ENCODE measurements at places on chromosomes 1 and 21. TPM values are rescaled to one million over a fixed set of nuclear protein-coding genes. Genes with fewer than 3 reads are reported as not detected.

GRCh38 chr1:171432473-171432872 is 52.9 kb upstream of the PRRC2C start:
- no peak for DNase-seq

DNA sequence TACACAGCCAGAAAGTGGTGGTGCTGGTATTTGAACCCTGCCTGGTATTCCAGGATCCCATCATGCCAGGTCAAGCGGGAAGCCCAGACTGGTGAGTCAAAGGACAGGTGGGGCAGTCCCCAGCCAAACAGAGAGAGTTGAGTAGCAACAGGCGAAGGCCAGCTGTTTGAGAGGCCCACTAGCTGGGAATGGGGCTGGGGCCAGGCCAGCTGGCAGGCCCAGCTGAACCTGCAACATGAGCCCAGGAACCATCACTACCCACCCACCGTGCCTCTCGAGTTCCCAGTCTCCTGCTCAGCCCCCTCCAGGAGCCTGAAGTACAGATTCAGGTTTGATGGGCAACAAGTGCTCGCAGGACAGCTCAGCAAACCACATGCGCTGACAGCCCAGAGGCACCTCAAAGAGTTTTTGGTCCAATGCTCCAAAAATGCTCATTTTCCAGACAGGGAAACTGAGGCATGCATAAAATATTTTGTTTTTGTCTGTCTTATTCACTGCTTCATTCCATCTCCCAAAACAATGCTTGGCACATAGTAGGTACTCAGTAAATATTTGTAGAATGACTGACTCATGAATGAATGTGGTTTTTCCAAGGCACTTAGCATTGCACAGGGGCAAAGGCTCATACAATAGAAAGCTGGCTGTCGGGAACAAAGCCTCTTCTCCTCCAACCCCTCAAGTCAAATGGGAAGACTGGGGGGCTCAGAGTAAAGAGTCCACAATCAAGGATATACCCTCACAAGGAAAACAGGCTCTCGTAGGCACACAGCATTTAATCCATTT is 42.5 kb upstream of the CLIC4 start:
- DNase-seq: no peak

GRCh38 chr21:43850728-43851295 is 14.2 kb upstream of the AGPAT3 start:
- DNase-seq: no peak

GRCh38 chr1:159867664-159868026 is 5.2 kb upstream of the VSIG8 start:
- no peak for DNase-seq

GRCh38 chr1:22208973-22209378 is 66.1 kb upstream of the WNT4 start:
- DNase-seq: no peak

DNA sequence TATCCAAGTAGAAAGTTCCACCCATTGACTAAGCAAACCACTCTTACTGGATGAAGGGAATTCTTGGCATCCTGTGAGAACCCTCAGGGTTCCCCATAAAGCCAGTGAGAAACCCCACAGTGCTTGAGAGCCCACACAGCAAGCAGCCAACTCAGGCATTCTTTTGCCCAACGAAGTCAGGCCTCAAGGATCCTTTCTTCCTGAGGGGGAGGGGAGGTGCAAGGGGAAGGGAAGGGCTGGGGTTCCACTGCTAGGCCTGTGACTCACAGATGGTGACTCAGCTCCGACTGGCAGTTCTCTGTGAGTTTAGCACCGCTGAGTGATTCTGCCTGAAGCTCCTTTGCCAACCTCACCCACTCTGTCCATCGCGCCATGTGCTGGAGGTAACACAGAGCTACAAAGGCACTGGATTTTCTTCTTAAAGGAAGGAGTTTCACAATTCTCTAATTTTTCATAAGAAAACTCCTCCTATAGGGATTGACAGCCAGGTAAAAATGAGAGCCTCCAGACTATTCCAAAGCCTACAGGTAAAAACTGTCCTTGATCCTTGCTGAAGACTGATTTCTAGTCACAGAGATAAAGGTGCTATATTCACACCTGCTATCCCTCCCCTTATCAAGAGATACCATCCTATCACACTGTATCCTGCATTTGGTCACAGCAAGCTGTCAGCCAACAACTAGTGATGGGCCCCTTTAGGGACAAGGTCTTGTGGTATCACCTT is 4.8 kb downstream of the ENO1 start:
- DNase-seq: no peak

The AIRE gene
- 0.10 TPM for total RNA-seq

The ZNF593OS gene
- total RNA-seq: not detected
